ENCODE measurements at places on chromosomes 3 and 15.
A peak's percentile ranks its signal among the peaks of the same experiment; 100 is the strongest.

DNA sequence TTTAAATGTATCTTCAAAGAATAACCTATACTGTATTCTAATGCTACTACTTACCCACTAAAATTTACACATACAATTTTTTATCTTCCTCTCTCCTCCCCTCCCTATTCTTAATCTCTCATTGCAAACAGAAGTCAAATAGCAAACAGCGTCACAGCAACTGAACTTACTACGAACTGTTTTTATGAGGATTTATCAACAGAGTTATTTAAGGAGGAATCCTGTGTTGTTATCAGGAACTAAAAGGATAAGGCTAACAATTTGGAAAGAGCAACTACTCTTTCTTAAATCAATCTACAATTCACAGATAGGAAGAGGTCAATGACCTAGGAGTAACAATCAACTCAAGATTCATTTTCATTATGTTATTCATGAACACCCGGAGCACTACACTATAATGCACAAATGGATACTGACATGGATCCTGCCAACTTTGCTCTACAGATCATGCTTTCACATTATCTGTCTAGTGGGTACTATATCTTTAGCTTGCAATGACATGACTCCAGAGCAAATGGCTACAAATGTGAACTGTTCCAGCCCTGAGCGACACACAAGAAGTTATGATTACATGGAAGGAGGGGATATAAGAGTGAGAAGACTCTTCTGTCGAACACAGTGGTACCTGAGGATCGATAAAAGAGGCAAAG, 984 bp downstream of the FGF7 start:
- no peak for DNase-seq

DNA sequence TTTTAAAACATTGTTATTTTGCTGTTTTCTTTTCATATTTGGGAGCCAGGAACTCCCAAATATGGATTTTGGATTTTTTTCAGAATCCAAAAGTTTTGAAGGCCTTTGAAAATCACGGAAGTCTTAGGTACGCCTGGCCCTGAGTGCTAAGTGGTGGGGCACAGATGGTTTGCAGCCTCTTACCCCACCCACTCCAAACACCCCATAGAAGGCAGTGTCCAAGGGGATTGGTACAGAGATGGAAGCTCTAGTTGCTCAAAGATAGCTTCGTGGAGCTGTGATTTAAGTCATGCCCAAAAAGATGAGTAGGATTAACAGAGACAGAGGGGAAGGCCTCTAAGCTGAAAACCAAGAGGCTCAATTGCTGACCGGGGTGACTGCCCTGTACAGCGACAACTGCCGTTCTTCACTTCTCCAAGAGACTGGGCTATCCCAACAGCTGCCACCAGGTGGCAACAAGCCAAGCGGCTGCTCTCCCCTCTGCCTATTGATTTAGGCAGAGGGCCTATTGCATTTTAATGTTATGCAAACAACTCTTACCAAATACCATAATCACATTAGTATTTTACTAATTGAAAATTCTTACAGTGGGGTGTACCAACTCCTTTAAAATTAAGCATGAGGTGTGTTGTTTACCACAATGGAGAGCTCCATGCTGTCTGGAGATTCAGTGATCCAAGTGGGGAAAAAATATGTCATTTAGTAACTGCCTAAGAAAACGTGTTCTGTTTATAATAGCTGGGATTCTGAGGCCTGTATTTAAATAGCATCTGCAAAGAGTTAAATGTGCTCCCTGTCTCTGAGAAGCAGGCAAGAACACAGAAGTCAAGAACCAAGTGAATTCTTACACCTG, 64.0 kb upstream of the C15orf61 start:
- peak; percentile 82 for DNase-seq

DNA sequence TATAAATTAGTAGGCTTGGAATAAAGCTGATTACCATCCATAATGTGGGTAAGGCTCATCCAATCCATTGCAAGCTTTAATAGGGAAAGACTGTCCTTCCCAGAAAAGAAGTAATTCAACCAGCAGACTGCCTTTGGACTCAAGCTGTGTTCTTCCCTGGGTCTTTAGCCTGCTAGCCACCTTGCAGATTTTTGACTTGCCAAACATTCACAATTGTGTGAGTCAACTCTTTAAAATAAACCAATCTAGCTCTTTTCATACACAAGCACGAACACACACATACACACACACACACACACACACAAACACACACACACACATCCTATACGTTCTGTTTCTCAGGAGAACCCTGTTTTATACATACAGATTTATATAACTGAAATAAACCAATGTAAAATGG, 248.1 kb downstream of the NAALADL2 start:
- no peak for DNase-seq

DNA sequence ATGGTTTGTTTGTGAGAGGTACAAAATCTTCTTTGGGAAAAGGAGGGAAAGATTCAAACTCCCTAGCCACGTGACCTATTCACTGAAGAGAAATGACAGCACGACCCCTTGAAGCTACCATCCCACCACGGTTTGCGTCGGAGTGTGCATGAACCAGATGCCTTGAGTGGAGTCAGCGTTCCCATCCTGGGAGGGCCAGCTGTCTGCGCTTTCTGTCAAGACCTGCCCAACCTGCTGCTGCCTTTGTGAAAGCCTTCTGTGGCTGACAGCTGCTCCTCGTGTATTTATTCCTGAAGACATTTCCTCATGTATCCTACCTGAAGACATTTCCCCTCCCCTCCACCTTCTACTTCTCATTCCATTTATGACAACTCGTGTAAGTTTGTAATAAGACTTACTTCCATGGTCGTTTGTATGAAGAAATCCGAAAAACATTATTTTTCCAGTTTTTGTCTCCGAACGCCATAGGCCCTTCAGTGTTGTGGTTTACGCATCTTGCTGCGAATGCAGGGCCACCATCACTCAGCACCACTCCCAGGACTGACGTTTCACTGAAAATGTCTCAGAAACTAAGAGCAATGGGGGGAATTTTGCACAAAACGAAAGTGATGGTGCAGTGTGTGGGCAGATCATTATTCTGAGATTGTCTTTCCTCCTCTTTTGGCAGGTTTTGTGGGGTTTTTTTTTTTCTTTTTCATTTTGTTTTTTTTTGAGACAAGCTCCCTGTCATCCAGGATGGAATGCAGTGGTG, 18.9 kb downstream of the EBLN2 start:
- DNase-seq, result no peak

- no peak for DNase-seq
Measured at GRCh38 chr3:139317660-139318430, 26.0 kb upstream of the MRPS22 start.

DNA sequence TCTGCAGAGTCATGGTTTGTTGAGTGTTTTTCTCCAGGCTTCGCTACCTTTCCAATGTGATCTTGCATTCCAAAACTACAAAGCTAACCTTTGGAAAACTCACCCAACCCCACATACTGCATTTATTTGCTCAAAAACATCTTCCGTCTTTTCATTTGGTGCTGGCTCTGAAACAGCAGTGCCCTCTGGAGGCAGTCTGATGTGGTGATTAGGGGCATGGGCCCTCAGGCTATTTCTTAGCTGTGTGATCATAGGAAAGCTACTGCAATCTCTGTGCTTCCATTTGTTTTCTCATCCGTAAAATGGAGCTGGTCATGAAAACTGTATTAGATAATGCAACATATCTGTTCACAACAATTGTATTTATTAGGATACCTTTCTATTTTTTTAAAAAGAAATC, 47.0 kb downstream of the MTHFS start:
- DNase-seq, result no peak

- no peak for DNase-seq
Measured at GRCh38 chr3:46719735-46720271, 2.1 kb upstream of the PRSS50 start.

DNA sequence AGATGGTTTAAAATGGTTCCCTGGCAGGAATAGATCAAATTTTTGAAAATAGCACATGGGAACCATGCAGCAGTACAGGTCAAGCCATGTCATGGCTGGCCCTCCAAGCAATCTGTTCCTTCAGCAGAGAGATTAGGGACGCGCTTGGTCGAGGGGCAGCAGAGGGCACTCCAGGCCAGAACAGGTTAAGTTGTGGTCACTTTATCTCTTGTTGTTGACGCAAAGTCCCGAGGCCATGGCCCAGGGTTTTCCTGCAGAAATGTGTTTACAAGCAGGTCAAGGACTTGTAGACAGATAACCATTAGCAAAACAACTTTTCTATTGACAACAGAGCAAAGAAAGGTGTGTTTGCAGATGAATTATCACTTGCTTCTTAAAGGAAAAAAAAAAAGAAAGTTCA, 570.0 kb upstream of the NR2F2 start:
- DNase-seq, result peak; percentile 1

DNA sequence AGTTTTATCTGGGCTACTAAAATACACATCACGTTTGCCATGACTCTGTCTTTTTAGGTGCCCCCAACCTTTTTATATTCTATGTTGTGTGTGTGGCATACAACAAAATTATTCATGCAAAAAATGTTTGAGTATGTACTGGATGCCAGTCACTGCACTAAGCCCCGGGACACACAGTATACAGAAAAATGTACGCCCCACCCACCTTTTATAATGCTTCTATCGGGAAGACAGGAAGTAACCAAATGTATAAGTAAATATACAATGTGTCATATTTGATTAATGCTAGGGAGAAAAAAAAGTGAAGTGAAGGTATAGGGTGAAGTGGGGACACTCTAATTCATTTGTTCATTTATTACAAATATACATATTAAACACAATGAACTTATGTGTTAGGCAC, 503.4 kb upstream of the MDFIC2 start:
- no peak for DNase-seq

GRCh38 chr3:155488671-155489070, 195.2 kb upstream of the STRIT1 start:
- no peak for DNase-seq

GRCh38 chr3:193594946-193595689, 2.1 kb downstream of the OPA1 start:
- DNase-seq, result no peak

- no peak for DNase-seq
Measured at GRCh38 chr3:188119846-188120245, 34.1 kb upstream of the LPP start.

- no peak for DNase-seq
Measured at GRCh38 chr3:170203457-170203856, 18.8 kb upstream of the PRKCI start.

- no peak for DNase-seq
Measured at GRCh38 chr3:145395421-145395820, 765.6 kb downstream of the PLOD2 start.

- DNase-seq, result no peak
Measured at GRCh38 chr3:45313743-45314403, 74.5 kb upstream of the LARS2 start.

GRCh38 chr3:166186003-166186402, 348.8 kb upstream of the BCHE start:
- no peak for DNase-seq

GRCh38 chr3:55487381-55488241, 505 bp upstream of the WNT5A start:
- DNase-seq, result no peak

DNA sequence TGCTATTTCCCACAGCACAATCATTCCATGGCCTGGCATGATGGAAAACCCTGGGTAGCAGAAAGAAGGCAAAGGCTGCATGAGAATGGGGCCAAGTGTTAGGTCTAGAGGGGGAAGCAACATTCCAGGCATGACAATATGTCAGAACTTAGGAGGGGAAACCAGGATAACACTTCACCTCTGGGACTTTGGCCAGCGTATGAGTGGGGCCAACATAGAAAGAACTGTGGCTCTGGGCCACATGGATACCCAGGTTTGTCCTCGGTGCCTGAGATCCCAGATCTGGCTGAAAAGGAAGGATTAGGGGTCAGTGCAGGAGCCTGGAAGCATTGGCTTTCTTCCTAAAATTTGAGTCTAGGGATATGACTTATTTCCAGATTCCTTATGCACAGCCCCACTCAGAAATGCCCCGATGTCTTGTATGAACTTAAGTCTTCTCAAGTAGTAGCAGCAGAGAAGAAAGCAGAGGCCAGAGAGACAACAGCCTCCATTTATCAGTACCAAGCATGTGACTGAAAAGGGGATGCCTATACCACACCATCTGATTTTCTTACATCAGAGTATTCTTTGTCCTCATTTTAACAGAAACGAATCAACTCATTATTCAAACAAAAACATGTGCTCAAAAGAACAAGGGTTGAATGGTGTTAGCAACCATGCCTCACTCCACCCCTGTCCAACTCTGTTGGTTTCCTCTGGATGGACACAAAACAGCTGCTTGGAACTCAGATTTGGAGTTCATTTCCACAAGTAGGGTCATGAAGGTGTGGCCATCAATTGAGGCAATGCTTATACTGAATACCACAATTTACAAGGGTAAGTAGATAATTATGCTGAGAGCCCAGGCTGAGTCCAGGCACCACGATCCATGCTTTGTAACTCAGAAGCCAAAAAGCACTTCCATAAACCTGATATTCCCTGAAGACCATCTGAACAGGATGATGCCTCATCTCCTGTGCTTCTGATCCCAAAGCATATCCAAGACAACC, 43.7 kb upstream of the NDUFB4 start:
- no peak for DNase-seq

DNA sequence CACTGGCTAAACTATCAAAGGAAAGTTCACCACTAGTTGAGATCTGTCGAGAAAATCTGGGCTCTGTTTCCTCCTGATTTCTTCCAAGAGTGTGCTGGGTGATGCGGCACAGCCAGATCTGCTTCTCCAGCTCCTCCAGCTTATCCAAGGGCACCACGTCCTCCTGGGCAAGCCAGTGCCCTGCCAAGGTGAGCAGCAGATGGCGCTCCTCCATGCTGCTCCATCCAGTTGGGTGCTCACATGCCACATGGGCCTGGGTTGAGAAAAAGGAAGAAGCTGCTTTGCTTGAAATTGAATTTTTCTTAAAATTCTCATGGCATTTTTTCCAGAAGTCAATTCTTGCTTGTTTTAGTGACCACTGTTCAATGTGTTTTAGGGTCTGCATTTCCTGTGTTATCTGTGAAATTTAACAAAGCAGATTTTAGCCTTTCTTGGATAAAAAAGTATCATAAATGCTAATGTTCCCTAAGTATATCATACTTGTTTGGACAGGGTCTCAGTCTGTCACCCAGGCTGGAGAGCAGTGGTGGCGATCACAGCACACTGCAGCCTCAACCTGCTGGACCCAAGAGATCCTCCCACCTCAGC, 47.3 kb downstream of the EIF3J start:
- peak; percentile 66 for DNase-seq

DNA sequence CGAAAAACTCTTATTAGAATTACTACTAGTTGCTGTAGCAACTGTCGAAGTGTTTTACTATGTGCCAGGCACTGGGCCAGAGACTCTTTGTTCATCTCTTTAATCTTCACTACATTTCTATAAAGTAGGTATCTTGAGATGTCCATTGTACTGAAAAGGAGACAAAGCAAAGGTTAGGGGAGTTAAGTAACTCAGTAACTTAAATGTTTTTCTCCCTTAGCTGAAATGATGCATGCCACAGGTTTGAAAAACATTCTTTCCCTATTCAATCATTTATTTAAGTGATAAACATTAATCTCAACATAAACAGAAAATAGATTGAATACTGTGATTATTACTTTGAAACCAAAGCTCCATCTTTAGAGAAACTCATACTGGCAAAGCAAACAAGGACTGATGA, 776.2 kb downstream of the FHIT start:
- no peak for DNase-seq

GRCh38 chr15:41979493-41980266, 7.3 kb upstream of the EHD4 start:
- DNase-seq, result no peak

All from CD4-positive, alpha-beta T cell treated with Interleukin-12 subunit alpha and Interleukin-12 subunit beta, for 1 hour (primary cell).